ENCODE measurements at places on chromosomes 13 and 19.

DNA sequence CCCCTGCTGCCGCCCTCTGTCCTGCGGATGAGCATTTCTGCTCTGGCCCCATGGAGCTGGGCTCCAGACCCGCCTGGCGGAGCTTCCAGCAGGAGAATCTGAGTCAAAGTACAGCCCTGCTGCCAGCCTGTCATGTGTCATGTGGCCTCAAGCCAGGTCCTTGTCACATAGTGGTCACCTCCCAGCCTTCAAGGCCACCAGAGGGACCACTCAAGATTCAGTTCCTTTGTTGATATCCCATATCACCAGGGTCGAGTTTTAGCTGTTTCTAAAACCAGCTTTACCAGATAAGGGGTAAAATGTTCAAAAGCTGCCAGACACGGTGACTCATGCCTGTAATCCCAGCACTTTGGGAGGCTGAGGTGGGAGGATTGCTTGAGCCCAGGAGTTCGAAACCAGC is 13.4 kb downstream of the THOP1 start:
- no peak for DNase-seq

GRCh38 chr13:93554514-93554913 is 327.9 kb downstream of the GPC6 start:
- DNase-seq: no peak

GRCh38 chr19:55647732-55648584 is at the start of gene CCDC106:
Gene CCDC106, plus strand, starts transcription at chr19:55648212. Its CDS starts 835 bp downstream, at chr19:55649047.
- DNase-seq: peak; percentile 38

DNA sequence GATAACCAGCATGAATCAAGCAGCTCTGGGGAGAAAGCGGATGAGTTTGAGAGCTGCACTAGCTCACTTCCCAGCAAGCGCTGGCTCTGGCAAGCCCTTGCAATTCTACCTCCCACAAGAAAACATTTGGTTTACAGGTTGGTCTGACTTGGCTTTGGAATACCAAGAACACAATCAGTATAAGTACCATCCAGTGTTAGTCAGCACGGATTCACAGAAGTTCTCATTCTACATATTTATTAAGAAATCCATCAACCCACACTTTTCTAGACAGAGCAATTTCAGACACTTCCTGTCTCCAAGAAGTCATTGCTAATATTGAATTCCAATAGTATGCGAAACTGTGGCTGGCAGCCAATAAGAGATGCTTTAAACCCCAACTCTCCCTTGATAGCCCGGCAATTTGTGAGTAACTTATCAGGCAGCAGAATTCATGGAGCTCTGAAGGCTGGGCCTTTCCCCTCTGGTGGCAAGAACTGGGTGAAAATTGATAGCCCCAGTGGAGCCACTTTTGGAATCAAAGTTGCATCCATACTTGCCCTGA is 59.4 kb upstream of the WASF3 start:
- DNase-seq: no peak

DNA sequence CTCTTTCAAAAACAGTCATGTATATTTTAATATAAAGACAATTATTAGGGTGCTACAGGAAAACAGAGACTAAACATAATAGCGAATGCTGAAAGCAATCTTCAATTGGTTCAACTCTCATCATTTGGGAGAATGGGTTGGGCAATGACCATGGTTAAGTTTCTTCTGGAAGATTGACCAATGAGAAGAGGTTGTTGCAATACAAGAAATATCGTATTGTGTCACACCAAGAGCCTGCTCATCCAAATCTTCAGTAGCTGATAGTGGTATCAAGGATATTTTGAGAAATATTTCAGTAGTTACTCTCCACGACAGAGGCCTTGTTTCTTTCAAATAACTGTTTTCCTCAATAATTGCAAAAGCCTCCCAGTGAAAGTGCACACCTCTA is 83.0 kb upstream of the FNDC3A start:
- DNase-seq: no peak

DNA sequence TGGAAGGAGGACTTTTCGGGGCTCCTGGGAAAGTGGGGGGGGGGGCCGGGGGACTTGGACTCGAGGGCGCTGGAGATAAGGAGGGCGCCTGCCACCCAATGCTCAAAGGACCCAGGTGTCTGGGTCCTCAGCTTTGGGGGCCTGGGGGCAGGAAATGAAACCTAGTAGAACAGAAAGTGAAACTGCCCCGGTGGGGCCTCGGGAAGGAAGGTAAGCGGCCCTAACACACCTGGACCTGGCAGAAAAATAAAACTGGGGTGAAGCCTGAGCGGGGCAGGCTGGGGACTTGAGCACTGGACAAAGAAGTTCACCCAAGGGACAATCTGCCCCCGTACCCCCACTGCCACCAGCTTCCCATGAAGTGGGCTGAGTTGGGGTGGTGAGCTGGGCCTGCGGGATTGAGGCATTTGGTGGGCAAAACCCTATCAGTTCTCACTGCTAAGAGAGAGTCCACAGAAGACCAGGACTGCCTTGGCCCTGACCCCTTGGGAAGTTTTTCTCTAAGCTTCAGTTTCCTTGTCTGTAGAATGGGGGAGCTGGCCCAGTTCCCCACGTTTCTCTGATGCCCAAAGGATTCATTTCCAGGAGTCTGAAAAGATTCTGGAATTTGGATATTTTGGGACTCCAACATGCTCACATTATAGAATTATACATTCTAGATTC is 2.3 kb downstream of the PRKD2 start:
- no peak for DNase-seq

GRCh38 chr19:3041327-3041726 is 12.2 kb upstream of the TLE2 start:
- DNase-seq: no peak

- peak; percentile 85 for DNase-seq
Observed at GRCh38 chr13:77584106-77584505, 48.6 kb downstream of the SCEL start.

- no peak for DNase-seq
Observed at GRCh38 chr13:50244713-50245574, 229.7 kb downstream of the KCNRG start.

- DNase-seq: no peak
Observed at GRCh38 chr13:39281539-39282150, 243.4 kb downstream of the NHLRC3 start.

DNA sequence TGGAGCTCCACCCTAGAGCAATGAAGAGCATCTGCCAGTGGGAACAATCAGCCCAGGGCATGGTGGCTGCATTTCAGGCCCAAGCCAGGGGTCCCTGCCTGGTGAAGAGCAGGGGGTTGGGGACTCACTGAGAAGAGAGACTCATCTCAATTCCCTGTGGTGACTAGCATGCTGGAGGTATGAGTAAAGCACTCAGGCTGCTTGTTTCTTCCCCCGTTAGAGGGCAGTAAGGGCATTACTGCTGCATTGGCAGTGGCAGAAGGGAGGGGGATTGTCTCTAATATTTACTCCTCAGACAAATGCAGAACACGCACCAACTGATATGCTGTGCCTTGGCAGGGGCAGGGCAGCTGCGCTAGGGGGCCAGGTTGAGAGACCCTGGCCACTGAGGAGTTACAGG is 329.1 kb downstream of the SLITRK5 start:
- no peak for DNase-seq

- DNase-seq: no peak
Observed at GRCh38 chr13:70370924-70371323, 262.7 kb upstream of the KLHL1 start.

GRCh38 chr13:71864986-71865873 is 1.8 kb downstream of the DACH1 start:
- DNase-seq: no peak

DNA sequence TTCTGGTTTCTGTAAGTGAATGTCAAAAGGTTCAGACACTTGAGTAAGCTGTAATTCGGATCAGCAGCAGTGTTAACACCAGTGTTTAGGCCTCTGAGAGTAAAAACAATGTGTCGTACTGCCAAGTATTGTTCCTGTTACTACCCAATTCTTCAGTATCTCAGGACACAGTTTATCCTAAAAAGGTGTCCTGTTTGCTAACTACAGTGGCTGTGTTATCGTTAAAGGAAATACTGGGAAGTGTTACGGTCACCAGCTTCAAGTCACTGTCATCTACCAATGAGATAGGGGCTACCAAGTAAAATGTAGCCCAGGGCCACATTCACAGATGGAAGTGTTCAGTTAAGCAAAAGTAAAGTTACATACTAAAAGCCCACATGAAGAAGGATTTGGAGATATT is 2.3 kb upstream of the UPF3A start:
- no peak for DNase-seq

- DNase-seq: no peak
Observed at GRCh38 chr19:39132344-39132969, 6.9 kb downstream of the PAK4 start.

DNA sequence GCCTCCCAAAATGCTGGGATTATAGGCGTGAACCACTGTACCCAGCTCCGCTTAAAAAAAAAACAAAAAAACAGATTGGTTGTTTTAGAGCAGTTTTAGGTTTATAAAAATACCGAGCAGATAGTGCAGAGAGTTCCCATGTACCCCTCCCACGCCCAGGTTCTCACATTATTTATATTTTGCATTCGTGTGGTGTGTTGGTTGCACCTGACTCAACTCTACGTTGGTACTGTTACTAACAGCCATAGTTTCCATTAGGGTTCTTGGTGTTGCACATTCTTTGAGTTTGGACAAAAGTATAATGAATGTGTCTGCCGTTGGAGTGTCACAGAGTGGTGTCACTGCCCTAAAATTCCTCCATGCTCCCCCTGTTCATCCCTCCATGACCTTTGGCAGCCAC is 29.1 kb downstream of the MYO9B start:
- no peak for DNase-seq

DNA sequence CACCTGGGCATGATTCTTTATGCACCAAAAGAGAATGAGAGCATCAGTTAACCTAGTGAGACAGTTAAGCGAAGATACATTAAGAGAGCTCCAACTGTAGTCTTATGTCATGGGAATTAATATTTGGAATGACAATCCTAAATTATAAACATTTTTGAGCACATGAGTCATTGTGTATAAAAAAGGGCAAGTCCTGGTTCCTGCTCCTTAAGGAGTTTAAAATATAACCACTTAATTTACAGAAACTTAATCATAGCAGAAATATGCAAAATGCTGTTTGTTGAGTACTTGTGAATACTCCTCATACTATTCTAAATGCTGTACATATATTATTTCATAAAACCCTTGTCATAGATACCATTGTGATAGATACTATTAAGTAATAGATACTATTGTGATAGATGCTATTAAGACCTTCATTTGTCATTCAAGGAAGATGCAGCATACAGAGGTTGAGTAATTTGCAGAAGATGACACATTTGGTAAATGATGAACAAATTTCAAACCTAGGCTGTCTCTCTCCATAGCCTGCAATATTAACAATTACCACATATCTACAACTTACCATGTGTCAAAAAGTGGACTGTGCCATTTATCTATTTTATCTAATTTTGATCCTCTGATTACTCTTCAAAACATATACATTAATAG is 301.0 kb downstream of the TBC1D4 start:
- no peak for DNase-seq

DNA sequence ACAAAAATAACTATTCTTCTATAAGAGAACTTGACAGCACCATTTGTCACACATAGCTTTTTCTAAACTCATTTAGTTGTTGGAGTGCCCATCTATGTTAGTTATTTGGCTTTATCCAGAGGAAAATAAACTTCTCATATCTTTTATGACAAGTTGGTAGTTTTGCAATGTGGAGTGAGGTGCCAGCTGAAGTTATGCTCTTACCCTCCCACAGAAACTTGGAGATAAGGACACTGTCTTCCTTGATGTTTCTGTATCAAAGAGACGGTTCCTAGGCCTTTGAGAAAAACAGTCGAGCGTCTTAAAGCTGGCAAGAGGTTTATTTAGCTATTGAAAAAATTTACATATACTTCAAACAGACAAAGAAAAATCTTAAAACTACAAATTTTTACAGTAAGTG is 1079.7 kb downstream of the SLITRK1 start:
- DNase-seq: no peak

- DNase-seq: no peak
Observed at GRCh38 chr13:86932776-86933334, 738.3 kb upstream of the SLITRK5 start.

DNA sequence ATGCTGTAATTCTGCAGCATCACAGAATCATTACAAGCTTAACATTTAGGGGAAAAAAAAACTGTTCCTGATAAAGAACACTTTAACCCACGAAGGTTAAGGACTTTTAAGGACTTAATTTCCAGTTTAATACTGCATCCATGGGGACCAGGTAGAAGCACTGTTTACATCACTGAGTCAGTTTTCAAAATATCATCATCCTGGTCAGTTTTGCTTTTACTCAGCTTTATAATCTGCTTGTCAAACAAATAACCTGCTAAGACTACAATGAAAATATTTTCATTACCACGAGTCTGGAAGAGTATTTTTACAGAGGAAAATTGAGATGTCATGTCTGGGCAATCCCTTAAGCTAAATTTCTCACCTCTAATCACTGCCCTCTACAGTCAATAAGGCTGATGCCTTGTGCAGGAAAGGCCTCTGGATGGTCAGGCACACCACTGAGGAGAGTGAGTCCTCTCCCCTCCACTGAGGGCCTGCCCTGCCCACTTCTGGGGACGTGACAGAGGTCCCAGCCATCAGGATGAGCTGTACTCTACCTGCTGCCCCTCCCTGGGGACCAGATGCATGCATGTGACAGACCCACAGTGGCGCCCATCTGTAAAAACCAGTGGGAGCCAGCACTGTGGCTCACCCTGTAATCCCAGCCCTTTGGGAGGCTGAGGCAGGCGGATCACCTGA is 31.0 kb downstream of the FOXO1 start:
- no peak for DNase-seq

DNA sequence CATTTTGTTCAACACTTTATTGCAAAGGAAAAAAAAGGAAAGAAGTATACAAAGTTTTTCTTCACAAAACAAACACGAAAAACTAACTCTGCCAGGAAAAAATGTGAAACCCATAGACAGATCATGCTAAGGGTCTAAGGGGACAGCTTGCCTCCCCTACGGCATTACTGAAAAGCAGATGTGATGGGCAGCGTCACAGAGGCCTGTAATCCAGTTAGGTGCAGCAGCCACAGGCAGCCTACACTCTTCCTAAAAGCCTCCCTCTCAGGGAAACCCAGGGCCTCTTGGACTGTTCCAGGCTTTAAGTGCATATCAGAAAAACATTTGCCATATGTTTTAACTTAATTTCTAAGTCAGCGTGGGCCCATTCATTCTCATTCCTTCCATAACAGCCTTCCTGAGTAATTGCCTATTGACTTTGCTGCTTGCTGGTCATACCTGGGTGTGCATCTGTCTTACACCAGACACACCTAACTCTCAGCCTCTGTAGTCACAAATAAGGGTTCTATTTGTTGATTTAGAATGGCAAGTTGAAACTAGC is 135.7 kb upstream of the SERP2 start:
- DNase-seq: no peak
